ENCODE measurements at places on chromosomes 6 and 20.

DNA sequence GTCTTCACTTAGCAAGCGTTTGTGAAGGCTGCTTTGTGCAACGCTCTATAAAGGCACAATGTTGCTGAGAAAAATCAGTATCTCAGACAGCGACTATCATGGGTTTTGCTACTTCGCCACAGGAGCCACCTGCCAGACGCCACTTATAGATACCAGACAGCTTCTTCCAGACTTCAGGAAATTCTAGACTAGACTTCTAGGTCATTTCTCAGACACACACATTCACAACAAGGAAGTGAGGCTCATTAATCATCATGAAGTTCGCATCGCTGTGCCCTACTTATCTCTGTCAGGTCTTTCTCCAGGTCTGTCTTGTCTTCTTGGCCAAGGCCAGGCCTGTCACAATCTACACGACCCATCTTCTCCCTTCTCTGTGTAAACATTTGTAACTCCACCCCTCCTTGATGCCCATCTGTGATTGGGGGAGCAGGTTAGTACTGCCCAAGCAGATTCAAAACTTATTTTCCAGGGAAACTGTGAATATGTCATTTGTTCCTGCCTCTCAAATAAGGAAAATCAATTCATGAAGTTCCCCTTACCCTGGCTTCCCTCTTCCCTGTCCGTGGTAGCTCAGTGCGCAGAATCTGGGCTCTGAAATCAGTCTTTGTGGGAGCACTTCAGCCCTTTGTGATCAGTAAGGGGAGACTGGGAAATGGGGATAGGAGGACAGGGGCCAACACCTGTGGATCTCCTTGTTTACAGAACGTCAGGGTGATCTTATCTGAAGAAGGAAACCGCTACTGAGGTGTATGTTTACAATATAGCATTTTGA is 115.5 kb downstream of the TNFAIP3 start:
- no peak for DNase-seq

DNA sequence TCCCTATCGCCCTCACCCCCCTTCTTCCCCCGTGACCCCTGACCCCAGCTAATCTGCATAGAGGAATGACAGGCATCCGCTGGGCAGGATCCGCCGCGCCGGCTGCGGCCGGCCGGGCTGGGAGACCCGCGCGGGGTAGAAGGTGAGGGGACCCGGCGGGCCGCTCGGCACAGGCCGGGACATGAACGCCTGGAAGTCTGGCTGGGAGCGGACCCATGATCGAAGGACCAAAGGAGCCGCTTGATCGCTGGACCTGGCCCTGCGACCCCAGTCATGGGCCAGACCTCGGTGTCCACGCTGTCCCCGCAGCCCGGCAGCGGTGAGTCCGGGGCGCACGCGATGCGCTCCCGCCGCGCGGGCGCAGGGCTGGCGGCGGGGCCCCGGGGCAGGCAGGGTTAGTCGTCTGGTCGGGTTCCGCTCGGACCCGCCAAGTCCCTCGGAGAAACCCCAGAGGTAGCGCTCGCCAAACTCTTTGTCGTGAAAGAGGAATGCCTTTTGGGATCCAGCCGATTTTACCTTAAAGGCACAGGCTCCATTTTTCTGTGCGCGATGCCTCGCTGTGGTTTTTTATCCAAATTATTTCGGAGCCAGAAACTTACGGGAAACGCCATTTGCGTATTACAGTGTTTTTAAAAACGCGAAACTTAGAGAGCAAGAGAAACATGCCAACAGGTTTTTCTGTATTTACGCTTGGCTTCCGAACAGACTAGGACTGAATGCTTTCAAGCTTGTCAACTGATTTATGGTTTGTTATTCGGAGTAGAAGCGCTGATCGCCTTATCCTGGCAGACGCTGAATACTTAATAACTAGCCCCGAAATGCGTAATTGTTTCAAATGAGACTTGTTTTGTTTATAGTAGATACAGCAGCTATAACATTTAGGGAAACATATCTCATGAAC is at the start of gene PHACTR2:
TSS of gene PHACTR2 (plus strand) at position 75 of the 901 bp plus-strand sequence. CDS start at position 274, 199 bp downstream.
- DNase-seq = peak; percentile 51

GRCh38 chr6:95231416-95231815 is 345.9 kb upstream of the MANEA start:
- DNase-seq = no peak

DNA sequence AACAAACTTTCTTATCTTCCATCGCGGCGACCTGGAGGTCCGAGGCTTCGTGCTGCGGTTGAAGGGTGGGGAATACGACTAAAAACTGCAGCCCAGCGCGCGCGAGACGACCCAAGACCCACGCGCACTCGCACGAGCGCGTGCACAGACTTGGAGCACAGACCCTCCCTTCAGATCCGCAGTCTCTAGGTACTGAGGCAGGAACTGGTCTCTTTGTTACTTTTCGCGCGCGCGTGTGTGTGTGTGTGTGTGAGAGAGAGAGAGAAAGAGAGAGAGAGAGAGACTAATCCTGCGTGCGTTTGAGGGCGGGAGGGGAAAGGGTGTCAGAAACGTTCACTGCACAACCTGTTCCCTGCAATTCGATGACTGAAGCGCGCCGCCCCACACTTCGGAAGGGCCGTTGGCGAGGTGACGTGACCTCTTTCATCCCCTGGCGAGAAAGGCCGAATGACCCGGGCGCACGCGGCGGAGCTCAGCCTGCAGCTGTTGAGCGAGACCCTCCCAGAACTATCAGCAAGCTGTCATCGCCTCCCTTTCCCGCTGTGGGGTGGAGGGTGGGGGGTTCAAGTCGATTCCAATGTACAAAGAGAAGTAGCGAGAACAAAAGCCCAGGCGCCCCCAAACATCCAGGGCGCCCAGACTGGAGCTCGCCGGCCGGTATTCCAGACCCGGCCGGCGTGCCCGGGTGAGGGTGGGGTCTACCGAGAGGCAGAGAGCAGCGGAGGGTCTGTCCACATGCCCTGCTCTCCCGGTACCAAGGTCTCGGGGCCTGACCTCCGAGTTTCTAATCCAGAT is 1.5 kb upstream of the TUBB2B start:
- DNase-seq = peak; percentile 26

- no peak for DNase-seq
Measured at GRCh38 chr20:51428401-51429143, 113.9 kb downstream of the NFATC2 start.

- no peak for DNase-seq
Measured at GRCh38 chr20:4470375-4470774, 251.3 kb upstream of the PRND start.

GRCh38 chr6:149852180-149852579 is 12.0 kb downstream of the LRP11 start:
- no peak for DNase-seq

DNA sequence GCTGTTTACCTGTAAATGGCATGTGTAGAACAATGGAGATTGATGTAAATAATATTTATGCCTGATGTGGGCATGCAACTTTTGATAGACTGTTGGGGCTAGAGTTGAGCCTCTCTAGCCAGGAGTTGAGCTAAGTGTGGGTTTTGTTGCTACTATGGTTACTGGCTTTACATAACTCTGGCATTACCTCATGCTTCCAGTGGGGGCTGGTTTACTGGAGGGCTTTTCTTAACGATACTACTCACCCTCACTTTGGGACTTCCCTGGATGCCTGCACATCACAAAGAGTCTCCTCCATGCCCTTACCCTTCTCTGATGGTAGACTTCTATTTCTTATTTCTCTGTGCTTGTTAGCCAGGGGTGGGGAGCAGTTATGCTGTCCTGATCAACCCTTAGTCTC is 524.6 kb upstream of the CDH4 start:
- no peak for DNase-seq

GRCh38 chr6:166862287-166862977 is 93.9 kb downstream of the RNASET2 start:
- peak; percentile 14 for DNase-seq

- peak; percentile 7 for DNase-seq
Measured at GRCh38 chr6:89117211-89118108, at the start of gene SRSF12. Gene SRSF12, minus strand, starts transcription at chr6:89118071. Its CDS starts 184 bp downstream, at chr6:89117887.

- DNase-seq = no peak
Measured at GRCh38 chr6:151036869-151037680, 171.6 kb downstream of the MTHFD1L start.

DNA sequence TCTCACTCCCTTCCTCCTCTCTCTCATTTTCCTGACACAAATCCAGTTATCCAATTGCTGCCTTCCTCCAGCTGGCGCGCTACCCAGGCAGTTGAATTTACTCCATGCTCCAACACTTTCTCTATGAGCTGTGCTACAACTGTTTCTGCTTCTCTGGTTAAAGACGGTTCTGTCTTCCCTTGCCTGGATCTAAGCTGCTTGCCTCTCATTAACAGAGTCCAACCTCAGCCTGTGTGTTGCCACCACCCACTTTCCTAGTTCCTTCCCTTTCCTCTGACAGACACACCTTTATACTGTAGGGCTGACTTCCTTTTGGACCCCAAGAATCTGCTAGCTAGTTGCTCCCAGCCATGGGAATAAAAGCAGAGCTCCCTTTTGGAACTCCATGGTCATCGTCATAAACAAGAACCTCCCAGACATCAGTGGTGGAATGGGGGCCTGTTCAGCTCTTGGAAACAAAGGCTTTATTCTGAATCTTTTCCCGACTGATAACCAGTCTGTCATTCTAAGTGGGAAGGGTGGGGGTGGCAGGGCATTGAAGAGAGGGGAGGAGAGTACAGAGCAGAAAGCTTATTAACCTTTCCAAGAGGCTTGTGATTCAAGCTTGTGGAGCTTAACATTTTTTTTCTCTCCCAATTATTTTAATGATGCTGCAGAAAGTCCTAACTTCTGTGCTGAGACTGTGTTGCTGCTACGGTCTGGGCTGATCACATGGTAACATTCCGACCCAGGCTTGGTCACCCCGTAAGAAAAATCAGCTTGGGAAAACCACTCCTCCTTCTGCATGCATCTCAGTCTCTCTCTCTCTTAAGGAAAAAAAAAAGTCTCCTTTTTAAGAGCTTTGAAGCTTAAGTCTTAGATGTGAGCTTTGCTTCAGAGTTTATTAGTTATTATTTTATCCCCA is 31.3 kb upstream of the BMP2 start:
- DNase-seq = no peak

- DNase-seq = no peak
Measured at GRCh38 chr20:5780846-5781217, 30.6 kb downstream of the SHLD1 start.

DNA sequence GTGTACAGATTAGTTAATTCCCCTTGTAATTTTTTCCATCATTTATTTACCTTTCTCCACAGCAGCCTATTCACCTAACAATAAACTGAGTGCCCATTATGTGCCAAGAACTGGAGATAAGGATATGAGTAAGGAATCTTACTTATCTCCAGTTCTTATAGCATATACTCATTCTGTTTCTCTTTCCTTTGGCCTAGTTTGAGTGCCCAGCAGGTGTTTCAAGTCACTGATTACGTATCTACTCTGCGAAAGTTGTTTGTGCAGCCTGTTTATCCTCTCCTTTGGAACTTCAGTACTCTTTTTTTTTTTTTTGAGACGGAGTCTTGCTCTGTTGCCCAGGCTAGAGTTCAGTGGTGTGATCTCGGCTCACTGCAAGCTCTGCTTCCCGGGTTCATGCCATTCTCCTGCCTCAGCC is 17.3 kb upstream of the POU5F1 start:
- no peak for DNase-seq

- no peak for DNase-seq
Measured at GRCh38 chr20:6651016-6651415, 116.5 kb upstream of the BMP2 start.

- DNase-seq = no peak
Measured at GRCh38 chr6:169188475-169188874, 65.2 kb downstream of the THBS2 start.

GRCh38 chr20:47427746-47428145 is 71.2 kb upstream of the ZMYND8 start:
- no peak for DNase-seq

GRCh38 chr20:33693741-33694638 is 7.8 kb upstream of the E2F1 start:
- DNase-seq = no peak

GRCh38 chr6:37987018-37987417 is 167.5 kb downstream of the ZFAND3 start:
- DNase-seq = peak; percentile 23

DNA sequence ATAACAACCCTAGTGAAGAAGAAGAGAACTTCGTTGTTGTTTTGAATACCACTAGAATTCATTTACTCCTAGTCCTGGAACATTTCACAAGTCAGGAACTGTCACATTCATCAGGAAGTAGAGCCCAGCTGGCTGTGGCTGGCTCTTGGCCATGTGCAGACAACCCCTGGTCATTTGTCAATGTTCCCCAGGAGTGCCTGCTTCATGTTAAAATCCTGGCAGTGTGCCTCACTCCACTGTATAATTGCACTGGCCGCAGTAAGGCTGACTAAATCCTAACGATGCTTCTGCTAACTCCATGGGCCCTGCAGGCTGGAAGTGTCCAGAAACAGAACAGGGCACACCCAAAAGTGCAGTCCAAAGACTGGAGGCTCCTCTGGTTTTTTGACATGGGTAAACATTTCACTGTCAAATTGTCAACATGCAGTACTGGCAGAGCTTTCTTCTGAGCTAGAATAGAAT is 41.5 kb upstream of the ADGRF1 start:
- no peak for DNase-seq

DNA sequence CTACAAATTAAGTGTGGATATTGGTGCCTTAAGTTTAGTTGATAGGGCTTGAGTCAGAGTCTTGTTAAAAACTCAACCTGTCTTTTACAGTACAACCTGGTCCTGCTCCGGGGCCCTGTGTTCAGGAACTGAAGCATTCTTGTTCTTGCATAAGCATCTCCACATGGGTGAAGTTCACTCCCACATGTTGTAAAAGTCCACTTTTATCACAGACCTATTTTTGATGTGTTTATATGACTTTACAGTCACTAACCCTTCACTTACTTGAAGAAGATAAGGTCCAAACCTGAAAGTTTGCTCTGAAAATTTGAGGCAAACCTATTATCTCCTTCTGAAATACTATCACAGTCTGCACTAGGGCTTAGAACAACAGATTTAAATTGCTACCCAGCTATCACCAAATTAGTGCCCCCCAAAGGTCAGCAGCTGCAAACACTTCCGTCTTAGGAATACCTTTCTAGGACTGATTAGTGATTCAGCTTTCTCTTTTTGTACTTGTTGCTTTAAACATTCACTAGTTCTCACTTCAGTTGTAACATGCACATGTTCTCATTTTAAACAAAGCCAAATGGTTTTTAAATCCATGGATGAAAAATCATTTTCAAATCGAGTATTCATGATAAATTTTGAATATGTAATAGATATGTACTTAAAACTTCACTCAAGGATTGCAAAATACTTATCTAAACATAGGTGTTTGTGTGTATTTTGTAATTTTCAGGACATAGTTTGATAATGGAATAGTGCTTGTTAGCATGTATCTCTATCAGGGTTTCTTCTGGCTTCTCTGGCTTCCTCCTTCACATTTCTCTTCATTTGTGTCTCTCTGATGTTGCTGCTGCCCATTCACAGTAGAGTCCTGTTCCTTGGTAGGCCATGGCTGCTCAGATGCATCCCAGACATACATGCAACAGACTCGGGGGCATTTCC is 469.8 kb upstream of the SOX4 start:
- DNase-seq = no peak

- no peak for DNase-seq
Measured at GRCh38 chr20:60589623-60590022, 631.4 kb downstream of the CDH26 start.

DNA sequence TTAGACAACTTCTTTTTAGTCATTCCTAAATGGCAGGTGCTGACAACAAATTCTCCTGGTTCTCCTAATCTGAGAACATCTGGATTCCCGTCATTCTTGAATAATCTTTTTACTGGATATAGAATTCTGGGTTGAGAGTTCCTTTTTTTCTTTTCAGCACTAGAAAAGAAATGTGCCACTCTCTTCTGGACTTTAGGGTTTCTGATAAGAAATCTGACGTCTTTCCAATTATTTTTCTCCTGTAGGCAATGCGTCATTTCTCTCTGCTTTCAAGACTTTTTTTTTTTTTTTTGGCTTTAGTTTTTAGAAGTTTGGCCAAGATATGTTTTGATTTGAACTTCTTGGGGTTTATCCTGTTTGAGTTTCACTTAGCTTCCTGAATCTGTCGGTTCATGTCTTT is 66.1 kb upstream of the RNF24 start:
- DNase-seq = no peak

All from stimulated activated naive CD4-positive, alpha-beta T cell treated with Interleukin-2 at 50 U/mL for 16 hours (primary cell).